ENCODE measurements at places on chromosomes 6 and 20.

GRCh38 chr6:16180696-16181438 is 52.0 kb downstream of the MYLIP start:
- no peak for DNase-seq

DNA sequence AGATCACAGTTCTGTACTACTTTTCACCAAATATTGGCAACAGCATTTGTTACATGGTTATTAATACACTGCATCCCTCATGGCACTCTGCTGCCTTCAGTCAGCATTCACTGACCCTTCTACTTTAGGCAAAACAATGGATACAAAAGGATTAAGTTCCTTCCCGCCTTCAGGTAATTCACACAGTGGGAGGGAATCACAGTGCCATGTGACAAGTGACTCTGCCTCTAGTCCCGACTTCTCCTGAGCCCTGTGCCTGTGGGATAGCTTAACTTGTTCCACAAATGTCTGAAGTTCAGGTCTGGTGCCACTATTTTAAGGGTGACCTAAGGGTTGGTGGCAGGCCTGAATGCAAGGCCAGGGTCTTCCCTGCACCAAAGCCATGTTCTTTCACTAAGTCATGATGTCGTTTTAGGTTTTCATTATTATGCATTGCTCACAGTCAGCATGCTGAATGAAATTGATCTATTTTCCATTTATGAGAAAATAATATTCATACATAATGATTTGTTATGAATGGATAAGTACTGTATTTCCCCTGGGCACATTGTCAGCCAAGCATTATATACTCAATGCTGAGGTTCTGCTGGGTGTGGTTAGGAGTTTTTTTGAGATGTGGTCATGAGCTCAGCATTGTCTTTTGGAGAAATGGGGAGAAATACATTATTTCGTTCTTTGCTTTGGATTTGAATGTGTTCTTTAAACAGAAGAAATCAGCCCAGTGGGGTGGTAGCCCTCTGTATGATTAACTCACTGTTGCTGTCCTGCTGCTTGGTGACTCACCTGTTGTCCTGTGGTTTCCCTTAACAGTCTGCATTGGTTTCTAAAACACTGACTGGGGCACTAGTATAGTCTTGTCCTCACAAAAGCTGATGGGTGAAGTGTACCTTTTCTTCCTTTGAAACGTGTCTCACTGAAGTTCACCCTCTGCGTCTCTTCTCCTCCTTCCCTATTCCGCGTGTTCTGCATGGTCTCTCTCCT is 66.4 kb downstream of the AFDN start:
- no peak for DNase-seq

GRCh38 chr6:39189915-39190544 is 39.2 kb downstream of the KCNK5 start:
- DNase-seq = peak; percentile 11

DNA sequence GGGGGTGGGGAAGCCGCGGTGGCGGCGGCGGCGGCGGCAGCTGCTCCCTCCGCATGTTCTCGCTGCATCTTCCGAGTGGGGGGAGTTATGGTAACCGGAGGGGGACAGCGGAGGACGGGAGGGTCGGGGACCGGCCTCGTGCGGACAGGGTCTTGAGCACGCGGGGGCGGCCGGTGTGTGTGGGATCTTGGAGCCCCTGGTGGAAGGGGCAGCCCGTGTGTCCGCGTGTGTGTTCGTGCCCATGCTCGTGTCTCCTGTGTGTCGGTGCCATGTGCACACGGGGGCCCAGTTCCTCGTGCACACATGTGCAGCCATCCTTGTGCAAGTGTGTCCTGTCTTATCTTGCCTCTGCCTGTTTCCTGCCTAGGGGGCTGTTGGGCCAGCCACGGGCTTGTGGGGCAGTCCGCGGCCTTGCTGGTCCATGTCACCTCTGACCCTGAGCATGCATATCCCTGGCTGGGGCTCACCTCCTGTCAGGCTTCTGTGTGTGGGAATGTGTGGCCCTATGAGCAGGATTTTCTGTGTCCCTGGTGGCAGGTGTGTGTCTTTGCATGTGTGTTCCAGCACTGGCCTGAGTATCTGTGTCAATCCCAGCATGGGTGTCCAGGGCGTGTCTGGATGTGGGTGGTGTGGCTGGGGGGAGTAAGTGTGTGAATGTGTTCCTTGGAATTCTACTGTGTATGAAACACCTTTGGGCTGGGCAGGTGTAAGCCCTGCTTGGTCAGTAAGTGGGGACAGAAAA is 8.5 kb downstream of the SYNGAP1 start:
- DNase-seq = peak; percentile 42

DNA sequence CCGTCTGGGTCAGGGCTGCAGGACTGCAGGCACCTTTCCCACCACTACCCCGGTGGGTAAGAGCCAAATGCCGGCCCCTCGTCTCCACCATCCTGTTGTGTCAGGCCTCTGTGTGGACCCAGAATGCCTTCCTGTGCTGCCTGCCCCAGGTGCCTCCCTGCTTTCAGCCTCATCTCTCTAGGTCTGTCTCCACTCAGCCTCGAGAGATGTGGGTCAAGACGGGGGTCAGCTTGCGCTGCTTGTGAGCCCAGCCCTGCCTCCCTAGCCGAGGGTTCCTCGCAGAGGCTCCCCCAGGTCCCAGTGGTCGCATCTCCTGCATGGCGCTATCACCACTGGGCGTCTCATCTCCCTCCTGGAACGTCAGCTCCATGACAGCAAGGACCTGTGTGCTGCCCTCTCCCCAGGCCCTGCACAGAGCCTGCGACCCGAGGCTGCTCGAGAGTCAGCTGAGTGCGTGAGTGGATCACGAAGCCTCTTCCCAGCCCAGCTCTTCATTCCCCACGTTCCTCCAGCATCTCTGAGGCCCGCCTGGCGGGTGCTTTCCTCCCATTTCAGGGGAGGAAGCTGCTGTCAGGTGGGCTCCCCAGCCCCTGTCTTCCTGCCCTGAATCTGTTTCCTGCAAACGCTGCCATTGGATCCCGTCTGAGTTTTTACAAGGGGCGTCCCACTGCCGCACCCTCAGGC is 38.7 kb upstream of the ZBP1 start:
- no peak for DNase-seq

GRCh38 chr6:108806171-108806570 is 42.1 kb upstream of the ARMC2 start:
- no peak for DNase-seq

GRCh38 chr20:58883241-58883691 is 30.8 kb downstream of the GNAS start:
- no peak for DNase-seq

GRCh38 chr20:25318471-25319240 is 70.8 kb downstream of the PYGB start:
- DNase-seq = no peak

- no peak for DNase-seq
Measured at GRCh38 chr20:37404461-37404890, 58.5 kb downstream of the SRC start.

DNA sequence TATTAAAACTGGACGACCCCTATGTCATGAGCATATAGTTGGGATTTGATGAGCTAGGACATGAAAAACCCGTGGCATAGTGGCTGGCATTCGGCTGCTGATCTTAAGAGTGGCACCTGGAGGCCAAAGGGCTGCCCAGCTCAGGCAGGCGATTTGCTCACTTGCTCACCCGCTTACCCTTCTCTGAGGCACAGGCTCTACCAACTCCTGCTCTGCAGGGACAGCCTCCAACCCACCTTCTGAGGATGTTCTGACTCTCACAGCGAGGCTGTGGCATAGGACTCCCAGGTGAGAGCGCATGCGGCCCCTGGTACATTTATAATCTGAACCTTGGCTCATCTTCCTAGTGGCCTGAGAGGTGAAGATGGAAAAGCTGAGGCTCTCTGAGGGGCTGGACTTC is 995 bp downstream of the RSPO4 start:
- DNase-seq = no peak

DNA sequence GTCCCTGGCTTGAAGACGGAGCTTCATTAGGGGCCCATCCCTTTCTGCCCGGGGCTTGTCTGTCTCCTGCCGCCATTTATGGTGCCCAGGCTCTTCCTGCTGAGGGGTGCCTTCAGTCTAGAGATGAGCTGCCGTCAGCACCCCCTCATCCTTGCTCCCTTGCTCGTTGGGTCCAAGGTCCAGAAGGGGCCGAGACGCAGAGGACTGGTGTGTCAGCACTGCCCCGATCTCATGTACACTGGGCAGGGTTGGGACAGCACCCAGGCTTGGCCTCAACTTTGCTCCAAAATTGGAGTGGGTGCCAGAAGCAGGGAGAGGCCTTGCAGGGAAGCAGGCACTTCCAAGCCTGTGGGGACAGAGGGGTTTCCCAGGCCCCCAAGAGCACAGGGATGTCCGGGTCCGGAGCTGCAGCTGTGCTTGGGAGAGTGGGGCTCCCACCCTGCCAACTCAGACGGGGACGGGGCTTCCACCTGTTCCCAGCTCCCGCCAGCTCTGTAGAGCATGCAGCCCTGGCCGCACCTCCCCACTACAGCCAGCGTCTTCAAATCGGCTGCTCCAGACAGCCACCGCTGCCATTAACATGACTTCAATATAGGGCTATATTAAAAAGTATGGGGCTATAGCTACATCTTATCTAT is 488.8 kb downstream of the TENT5A start:
- no peak for DNase-seq

GRCh38 chr6:147805155-147805554 is 296.7 kb downstream of the SAMD5 start:
- DNase-seq = no peak

DNA sequence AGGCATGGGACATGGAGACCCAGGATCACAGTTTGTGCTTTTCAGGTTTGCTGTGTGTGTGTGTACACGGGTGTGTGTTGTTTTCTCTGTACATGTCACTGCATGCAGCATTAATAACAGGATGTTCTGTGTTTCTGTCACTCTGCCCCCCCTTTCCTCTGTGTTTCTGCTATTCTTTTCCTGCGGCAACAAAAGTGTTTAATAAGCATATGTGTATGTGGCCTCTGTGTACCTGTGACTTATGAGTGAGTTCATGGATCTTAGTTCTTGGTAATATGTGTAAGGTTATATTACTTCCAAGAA is 9.8 kb downstream of the SYNGAP1 start:
- DNase-seq = peak; percentile 46

DNA sequence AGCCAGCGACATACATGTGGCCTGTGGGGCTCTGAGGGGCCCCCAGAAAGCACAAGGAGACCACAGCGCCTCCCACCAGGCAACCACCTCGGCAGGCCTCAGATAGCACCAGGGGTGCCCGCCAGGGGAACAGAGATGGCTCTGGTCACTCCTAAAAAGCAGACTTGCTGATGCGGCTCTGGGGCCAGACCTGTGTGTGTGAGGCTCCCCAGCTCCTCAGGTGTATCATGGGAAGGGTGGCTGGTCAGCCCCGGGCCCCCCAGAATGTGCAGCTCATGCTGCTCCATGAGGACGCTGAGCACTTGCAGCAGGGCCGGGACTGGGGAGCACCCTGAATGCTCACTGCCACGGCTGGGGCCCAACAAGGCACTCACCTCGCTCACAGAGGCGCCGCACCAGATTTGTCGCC is 60.2 kb downstream of the PYGB start:
- DNase-seq = no peak
